Dermis microvascular lymphatic vessel endothelial cell (primary cell): ENCODE measurements at places on chromosomes 3 and 15. TPM values are rescaled to one million over a fixed set of nuclear protein-coding genes. Genes with fewer than 3 reads are reported as not detected.

DNA sequence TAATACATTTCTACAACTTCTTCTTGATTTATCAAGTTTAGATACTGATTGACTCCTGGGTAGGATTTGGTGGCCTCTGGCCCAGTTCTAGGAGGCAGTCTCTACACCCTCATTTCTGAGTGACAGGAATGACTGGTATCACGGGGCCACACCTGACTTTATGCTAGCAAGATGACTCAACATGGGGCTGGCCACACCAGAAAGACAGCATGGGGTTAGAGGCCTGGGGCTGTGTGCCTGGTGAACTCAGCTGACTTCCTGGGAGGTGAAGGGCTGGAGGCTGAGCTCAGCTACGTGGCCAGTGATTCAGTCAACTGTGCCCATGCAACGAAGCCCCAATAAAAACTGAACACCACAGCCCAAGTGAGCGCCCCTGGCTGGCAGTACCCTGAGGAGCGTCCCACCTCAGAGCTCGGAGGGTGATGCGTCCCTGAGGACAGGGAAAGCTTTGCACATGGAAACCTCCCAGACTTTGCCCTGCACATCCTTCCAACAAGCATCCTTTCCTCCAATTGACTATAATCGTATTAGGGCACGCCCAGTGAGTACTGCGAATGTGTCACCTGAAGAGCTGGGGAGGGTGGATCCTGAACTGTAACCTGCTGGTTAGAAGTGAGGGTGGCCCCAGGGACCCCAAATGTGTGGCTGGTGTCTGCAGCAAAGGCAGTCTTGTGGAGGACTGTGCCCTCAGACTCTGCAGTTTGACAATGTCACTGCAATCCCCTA, 57.2 kb downstream of the NIPA2 start:
- no peak for DNase-seq

ENTPD3 gene
- total RNA-seq = 0.13 TPM in 1 of 2 replicates, not detected in the other

DNA sequence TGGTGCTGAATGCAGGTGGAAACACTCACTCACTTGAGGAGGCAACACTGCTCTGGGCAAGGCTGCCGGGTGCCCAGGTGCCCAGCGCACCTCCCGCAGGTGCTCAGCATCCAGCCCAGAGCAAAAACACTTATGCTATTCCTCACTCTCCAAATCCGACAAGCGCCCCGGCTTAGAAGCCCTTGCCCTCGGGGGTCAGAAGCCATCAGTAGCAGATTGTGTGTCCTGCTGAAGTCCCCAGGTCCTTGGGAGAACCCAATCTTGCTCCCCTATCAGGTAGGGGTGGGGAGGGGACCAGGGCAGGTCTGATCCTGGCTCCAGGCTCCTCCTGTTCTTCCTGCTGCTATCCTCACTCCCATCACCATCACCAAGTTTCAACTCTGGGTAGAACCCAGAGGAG, 46.7 kb downstream of the TLE3 start:
- DNase-seq = no peak

DNA sequence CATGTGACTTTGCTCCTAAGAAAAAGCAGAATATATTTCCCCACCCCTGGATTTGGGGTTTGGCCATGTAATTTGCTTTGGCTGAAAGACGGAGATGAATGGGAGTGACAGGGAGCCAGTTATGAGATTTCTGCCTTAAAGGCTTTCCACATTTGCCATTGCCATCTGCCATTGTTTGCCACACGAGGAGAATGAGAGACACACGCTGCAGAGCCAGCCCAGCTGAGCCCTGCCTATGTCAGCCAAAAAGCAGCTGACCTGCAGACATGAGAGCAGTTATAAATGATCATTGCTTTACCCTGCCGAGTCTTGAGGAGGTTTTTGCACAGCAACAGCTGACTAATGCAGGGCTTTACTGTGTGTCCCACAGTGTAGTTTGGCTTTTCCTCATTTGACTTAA, 40.6 kb upstream of the RFTN1 start:
- no peak for DNase-seq

IQCF5 gene
- total RNA-seq = not detected in 2 replicates

EPHB1 gene
- total RNA-seq = 1.4 and 3.8 TPM in 2 replicates

DNA sequence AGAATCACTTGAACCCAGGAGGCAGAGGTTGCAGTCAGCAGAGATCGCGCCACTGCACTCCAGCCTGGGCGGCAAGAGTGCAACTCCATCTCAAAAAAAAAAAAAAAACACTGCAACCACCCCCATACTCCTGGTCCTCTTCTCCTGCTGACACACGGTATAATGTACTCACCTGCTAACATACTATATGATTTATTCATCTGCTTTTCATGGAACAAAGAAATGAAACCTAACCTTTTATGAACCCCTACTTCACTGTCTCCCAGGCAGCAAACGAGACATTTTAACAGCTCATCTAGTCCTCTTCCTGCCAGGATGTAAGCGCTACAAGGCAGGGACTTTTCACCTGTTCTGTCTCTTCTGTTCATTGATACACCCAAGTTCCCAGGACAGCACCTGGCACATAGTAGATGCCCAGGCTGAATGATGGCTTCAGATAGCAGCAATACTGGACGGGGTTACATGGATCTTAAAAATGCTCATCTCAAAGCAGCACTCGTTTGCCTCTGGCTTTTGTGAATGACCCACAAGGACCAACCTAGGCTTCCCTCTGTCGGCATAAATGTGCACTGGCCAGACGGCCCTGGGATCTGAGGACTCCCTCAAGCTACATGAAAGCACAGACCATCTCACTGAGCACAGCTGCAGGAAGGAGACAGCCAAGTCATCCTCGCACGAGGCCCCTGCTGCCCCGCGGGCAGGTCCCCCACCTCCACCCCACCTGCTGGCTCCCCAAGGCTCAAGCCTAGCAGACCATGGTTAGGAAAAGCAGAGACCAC, 20.3 kb downstream of the XXYLT1 start:
- peak; percentile 71 for DNase-seq

DNA sequence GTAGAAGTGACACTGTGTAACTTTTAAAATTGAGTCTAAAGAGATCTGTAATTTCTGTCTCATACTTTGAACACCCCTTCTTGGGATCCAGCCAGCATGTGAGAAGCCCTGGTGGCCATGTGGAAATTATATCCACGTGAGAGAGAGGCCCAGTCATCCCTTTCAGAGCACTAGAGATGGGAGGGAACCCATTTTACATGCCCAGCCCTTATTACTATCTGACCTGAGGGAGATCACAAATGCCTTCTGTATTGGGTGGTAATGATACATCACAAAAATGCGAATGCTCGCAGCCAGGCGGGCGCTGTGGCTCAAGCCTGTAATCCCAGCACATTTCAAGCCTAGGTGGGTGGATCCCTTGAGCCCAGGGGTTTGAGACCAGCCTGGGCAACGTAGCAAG, 27.3 kb upstream of the TRAK1 start:
- DNase-seq = peak; percentile 39
